Panc1 (cell line): ENCODE measurements at places on chromosomes 13 and 19.

GRCh38 chr13:32079587-32079986 lies 48.0 kb downstream of the FRY start:
- no peak for DNase-seq

DNA sequence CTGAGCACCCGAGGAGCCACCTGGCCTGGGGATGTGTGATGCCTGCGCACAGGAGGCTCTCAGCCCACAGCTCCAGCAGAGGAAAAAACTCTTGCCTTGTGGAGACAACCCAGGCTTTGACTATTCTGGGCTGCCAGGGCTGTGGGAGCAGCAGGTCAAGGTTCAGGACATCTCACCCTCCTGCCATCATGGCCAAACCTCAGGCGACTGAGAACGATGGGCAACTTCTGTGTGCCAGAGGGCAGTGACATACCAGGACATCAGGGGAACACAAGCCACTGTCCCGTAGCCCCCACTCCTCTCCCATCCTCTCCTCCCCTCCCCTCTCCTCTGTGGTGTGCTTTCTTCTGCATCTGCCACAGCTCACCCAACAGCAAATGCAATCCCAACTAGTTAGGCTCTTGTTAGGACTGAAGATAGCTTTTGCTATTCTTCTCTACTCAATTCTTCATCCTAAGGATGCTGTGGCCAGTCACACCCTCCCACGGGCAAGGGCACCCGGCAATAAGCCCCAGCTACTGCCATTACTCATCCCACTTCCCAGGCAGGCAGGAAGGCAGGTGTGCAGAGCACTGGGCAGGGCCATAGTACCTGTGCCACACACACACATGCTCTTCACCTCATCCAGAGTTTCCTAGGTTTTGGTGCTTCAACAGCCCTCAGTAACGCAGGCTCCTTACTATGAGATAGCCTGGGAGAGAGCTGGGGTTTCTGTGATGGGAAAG lies 16.8 kb downstream of the ELL start:
- DNase-seq: no peak

- no peak for DNase-seq
Measured at GRCh38 chr13:24221007-24221406, 60.5 kb downstream of the SPATA13 start.

GRCh38 chr19:50419580-50420035 lies 870 bp downstream of the SPIB start:
- no peak for DNase-seq

DNA sequence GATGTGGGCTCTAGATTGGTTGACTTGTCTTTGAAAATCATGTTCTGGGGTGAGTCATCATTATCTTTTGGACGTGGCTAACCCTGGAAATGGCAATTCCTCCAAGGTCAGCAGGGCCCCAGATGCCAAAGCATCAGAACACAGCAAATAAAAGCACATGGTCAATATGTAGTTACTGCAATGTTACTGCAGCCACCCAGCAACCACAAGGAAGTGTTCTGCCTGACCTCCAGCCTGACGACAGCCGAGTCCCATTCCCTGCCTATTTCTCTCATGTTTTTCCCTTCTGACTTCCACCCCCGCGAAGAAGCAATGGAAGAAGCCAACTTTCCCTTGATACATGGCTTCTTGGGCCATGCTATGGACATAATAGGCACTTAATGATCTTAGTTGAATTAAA lies 577.9 kb downstream of the IRS2 start:
- no peak for DNase-seq

- no peak for DNase-seq
Measured at GRCh38 chr19:17530586-17530985, 19.1 kb downstream of the PGLS start.

DNA sequence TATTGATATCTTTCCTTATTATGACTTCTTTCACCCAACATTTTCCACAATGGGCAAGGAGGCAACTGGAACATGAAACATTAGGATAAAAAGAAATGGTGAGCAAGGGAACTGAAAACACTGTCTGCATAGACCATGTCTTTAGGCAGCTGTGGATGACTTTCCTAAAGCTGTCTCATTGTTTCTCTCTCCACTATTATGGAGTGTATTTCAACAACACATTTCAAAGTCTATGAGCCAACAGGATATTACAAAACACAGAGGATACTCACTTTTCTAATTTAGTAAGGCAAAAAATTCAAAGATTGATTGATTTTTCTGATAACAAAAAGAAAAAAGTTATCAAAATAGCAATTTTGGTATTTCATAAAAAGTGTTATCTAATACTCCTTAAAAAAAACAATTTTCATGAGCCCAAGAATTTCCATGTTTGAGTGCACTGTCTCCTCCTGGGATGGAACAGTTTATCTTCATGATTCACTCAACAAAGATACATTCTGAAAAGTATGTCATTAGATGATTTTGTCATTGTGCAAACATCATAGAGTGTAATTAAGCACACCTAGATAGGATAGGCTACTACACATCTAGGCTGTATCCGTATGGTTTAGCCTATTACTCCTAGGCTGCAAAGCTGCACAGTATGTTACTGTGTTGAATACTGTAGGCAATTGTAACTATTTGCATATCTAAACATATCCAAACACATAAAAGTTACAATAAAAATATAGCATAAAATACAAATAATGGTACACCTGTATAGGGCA lies 1568.4 kb downstream of the SLITRK5 start:
- DNase-seq: no peak

DNA sequence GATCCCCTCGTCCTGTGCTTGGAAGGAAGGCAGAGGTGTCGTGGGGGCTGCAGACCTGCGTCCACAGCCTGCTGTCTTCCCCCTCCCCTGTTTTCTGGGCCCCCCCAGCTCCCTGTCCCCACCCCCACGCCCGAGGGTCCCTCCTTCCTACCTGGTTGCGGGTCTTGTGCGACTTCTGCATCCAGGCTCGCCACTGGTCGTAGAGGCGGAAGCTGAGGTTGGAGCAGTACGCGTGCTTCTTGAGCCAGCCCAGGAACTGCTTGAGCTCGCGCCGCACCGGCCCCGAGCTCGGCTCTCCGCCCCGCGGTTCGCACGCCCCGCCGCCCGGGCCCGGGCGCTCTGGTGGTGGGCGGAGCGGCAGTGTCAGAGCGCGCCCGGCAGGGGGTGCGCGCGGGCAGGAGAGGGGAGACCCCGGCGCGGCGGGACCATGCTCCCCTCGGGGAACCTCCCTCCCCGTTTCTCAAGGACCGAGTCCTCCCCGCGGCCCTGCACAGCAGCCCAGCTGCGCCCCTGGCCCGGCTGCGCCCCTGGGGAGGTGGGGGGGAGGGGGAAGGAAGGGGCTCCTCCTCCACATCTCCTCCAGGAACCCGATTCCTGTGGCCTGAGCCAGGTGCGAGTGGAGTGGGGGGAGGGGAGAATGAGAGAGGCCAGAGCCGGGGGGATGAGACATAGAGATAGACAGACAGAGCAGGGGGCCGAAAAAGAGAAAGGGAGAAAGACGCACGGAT lies 5.7 kb downstream of the REX1BD start:
- DNase-seq: no peak

- peak; percentile 46 for DNase-seq
Measured at GRCh38 chr13:62512194-62513141, 1096.8 kb upstream of the PCDH20 start.

DNA sequence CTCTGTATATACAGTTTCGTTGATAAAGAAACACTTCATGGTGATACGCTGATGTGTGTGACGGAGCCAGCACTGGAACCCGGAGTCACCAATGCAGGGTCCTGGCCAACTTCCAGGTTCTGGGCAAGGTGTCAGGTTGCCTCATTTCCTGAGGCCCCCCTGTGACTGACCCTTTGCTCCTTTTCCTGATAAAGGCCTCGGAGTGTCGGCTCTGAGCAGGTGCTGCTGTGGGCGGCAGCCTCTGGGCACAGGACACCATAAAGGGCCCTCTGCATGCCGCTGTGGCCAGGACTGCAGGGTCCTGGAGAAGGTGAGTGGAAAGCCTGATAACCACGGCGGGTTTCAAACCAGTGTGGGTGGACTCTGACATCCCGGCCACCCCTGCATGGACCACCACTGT lies 17.3 kb upstream of the MYDGF start:
- DNase-seq: no peak

- DNase-seq: no peak
Measured at GRCh38 chr13:81304121-81304659, 963.3 kb upstream of the SPRY2 start.

GRCh38 chr19:56866538-56866937 lies 26.0 kb upstream of the PEG3 start:
- DNase-seq: no peak

DNA sequence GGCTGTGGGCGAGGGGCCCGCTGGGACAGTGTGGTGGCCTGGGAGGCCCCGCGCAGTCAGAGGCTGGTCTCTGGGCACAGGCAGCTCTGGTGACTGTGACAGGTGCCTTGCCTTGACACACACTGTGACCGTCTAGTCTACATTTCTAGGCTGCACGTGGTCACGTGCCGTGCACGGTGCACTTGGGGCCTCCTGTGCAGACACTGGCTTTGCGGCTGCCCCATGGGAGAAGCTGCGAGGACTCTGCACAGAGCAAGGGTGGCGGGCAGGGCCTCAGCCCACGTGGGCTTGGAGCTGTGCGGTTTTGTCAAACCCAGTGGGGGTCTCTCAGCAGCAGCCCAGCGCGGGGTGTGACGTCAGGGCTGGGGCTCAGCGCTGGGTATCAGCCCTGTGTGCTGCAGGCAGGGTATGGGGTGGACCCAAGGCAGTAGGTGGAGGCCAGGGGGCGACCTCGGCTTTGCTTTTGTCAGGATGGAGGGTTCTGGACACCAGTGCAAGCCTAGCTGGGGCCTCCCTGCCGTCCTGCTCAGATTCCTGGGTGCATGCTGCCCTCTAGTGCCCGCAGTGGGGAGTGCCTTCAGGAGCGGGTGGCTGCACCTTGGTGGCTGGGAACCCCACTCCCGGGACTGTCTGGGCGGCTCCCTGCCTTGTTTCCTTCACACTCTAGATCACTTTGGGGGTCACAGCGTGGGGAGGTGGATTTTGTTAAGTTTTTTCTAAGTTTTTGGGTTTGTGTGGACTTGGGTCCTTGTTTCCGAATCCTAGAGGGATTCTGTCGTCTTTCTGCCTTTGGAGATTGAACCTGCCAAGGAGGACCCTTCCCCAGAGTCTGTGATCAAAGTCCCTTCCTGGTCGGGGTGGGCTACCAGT lies 62.6 kb downstream of the KDM4B start:
- DNase-seq: peak; percentile 50

DNA sequence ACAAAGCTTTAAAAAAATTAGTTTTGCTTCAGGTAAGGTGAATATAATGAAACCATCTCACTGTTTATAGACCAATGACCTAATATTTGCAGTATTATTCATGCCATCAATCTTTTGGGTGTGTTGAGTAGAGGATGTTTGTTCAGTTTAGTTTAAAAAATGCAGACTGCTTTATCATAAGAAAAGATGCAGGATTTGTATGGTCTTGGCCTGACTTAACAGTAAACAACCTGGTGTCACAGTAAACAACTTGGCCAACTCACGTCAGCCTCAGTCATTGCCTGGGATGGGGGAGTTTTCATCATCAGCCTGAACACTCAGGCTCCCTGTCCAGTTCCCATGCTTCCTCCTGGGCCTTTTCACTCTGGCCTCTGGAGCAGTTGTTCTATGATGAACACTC lies 55.1 kb downstream of the LMO7 start:
- DNase-seq: peak; percentile 75

GRCh38 chr19:5547881-5548280 lies 19.9 kb downstream of the TINCR start:
- no peak for DNase-seq

DNA sequence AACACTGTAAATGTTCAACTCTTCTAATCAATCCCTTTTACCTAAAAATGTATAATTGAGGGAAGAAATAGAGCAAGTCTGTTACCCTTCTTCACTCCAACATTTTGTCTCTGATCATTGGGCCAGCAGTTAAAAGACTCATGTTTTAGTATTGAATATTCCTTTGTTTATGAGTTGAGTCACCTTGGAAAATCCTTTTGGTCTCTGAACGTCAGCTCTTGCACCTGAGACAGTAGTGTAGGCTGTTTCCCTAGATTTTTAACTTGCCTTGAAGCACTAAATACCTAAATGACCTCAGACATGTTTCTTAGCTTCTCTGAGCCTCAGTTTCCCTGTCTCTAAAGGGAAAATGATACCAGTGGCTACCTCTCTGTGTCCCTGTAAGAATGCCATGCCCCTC lies 184.2 kb downstream of the RFC3 start:
- DNase-seq: no peak

DNA sequence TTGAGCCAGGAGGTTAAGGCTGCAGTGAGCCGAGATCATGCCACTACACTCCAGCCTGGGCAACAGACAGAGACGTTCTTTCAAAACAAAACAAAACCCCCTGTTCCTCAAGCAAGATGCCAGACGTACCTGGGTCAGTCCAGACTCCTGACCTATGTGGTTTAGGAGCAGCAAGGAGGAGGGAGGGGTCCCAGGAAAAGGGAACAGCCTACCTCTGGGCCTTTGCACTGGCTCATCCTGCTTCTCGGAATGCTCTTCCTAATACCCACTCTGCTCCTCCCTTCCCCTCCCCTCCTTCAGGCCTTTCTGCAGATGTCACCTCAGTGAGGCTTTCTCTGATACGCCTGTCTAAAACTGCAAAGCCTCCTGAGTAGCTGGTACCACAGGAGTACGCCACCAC lies 9.5 kb downstream of the RINL start:
- DNase-seq: no peak

GRCh38 chr13:65868884-65869283 lies 1361.3 kb downstream of the PCDH9 start:
- DNase-seq: no peak

DNA sequence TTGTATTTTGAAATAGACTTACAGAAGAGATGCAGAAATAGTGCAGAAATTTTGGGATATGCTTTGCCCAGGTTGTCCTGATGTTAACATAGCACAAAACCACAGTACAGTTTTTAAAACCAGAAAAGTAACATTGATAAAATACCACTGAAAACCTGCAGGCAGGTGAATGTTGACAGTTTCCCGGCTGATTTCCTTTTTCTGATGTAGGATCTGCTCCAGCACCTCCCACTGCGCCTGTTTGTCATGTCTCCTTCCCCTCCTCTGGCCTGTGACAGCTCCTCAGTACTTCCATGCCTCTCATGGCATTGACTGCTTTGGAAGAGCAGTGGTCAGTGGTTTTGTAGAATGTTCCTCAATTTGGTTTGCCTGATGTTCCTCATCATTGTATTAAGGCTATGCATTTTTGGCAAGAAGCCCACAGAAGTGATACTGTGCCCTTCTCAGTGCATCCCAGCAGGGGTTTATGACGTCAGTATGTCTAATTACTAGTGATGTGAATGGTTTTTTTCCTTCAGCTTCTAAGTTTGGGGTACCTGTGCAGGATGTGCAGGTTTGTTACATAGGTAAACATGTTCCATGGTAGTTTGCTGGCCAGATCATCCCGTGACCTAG lies 31.0 kb downstream of the TDRD12 start:
- no peak for DNase-seq

GRCh38 chr19:7540761-7541474 lies 5.4 kb downstream of the PNPLA6 start:
- no peak for DNase-seq

DNA sequence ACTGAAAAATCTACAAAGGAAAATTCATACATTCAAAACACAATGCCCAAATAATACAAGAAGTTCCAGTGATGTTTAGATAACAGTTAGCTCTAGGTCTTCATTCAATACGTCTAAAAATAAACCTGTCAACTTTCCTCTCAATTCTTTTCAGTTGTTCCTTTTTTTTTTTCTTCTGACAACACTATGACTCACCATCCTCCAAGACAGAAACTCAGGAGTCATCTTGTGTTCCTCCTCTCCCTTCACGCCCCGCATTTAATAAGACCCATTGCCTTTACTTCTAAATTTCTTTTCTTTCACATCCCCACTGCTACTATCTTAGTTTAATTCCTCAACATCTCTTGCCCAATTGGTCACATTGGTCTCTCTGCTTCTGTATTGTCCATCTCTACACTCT lies 759.9 kb downstream of the GPC5 start:
- no peak for DNase-seq
